ENCODE measurements at places on chromosomes 16 and 17.
A peak's percentile ranks its signal among the peaks of the same experiment; 100 is the strongest.

- DNase-seq = no peak
Observed at GRCh38 chr17:57389473-57389872, 133.2 kb downstream of the MSI2 start.

DNA sequence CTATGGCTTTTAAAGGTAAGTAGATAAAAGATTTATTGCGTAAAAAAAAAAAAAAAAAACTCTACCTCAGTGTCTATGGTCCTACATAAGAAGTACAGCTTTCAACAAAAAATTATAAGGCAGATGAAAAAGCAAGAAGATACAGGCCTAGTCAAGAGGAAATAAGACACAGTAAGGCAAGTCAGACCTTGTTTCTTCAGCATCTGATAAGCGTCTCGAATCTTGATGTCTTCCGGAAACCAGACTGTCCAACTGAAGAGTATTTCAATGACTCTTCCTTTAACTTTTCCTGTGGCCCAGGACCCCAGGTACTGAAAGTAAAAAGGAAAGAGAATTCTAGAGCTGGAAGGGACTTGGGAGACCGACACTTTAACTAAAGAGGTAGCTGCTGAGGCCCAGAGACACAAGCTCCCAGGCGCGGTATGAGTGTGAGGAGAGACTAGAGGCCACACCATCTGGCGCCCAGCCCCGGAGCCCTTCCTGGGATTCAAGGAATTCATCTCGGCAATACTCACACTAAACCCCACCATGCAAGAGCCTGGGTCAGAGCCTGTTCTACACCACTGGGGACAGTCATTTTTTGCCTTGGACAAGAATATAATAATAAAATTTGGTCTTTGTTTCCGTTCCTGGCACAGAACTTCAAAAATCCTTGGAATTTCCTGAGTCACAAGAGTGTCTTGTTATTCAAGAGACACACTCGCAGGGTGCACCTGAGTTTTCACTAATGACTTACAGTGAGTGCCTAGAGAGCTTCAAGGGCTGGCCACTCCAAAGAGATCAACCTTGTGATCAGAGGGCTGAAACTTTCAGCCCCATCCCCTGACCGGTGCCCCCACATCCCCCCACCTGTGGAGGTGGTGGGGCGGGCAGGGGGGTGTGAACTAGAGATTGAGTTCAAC, 18.6 kb downstream of the GGA2 start:
- DNase-seq = no peak

GRCh38 chr16:54506741-54507500, 220.3 kb upstream of the IRX3 start:
- DNase-seq = peak; percentile 28

DNA sequence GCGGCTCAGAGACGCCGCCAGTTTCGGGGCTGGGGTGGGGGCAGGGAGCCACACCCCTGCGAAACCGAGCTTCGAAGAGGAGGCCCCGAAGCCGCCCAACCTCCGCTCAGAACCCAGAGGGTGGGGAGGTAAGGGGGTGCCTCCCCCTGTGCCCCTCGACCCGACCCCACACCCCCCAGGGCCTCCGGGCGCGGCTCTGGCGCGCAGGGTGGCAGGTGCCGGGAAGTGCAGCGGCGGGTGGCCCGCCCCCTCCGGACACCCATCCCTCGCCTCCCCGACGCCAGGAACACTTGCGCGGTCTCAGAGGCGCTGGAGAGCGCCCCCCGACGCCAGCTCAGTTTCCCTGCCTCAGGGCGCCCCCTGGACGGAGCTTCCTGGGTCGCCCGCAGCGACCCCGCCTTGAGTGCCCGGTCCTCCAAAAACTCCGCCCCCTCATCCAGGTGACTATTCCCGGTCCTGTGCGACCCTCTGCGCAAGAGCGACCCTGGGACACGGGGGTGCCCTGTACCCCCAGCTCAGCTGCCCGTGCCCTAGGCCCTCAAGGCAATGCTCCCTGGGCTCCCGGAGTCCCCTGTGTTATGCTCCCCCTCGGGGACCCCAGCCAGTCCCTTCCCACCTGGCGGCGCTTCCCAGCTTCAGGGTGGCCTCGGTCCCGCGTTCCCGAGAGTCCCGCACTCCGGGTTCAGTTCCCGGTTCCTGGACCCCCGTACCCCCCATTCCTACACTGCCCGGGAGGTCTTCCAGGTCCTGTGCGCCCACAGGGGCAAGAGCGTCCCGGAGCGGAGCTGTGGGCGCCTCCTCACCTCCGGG, 562 bp downstream of the PPL start:
- peak; percentile 75 for DNase-seq

DNA sequence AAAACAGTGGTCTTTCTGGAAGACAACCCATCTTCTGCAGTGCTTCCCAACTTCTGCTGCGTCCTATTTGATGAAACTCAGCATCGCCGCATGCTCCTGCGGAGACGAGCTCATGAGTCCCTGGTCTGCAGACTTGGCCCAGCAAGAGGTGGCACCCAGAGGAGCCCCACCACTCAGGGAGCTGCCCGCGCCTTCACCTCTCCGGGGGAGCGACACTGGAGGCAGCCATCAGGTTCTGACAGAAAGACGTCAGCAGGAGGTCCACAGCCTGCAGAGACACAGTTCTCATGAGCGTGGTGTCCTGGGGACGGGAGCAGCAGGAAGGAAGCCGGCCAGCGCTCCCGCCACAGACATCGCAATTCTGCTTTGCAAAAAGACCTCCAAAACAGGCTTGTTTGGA, 46.1 kb downstream of the FANCA start:
- DNase-seq = no peak

- no peak for DNase-seq
Observed at GRCh38 chr17:73371285-73371684, 59.5 kb upstream of the CDC42EP4 start.

DNA sequence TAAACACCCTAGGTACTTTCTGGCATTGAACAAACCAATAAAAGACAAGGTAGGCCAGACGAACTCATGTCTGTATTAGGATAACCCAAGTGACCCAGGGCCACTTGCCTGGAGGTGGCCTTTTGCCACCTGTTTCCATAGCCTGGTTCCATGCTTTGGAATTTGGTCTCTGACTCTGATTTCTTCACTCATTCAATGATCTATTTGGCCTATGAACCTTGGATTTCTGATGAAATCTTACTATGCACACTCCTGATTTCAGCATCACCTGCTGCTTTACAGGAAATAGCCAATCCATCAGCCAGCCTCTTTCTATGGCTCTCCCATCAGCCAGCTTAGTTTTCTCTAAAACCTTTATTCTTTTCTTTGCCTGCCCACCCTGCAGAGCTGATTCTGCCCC, 142.8 kb upstream of the PSMD7 start:
- no peak for DNase-seq

- DNase-seq = no peak
Observed at GRCh38 chr16:68250951-68251350, 5.8 kb downstream of the PLA2G15 start.

DNA sequence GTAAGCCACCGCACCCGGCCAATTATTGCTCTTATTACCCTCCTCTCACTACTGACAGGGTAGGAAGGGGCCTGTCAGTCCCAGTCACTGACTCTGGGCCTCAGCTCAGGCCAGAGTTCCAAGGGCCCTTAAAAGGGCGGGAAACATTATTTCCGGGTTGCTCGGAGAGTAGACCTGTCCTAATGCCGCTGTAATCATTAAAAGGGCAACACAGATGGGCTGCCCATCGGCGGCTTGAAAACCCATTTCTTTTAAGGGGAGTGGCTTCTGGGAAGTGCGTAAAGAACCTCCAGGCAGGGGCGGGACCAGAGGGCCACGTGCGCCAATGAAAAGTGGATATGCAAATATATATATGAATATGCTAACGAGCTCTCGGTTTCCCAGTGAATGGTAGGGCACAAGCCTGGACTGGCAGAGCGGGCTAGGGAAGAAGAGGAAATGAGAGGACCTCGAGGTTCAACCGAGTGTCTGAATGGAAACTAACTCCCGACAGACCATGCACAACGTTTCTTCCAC, 26.6 kb downstream of the PIPOX start:
- no peak for DNase-seq

- no peak for DNase-seq
Observed at GRCh38 chr16:50880926-50881325, 139.0 kb downstream of the CYLD start.

GRCh38 chr16:68737730-68738629, 888 bp downstream of the CDH1 start:
- peak; percentile 23 for DNase-seq

- no peak for DNase-seq
Observed at GRCh38 chr17:28977659-28978355, 26.5 kb upstream of the PHF12 start.

- DNase-seq = no peak
Observed at GRCh38 chr17:44559634-44560554, 2.6 kb downstream of the FZD2 start.

DNA sequence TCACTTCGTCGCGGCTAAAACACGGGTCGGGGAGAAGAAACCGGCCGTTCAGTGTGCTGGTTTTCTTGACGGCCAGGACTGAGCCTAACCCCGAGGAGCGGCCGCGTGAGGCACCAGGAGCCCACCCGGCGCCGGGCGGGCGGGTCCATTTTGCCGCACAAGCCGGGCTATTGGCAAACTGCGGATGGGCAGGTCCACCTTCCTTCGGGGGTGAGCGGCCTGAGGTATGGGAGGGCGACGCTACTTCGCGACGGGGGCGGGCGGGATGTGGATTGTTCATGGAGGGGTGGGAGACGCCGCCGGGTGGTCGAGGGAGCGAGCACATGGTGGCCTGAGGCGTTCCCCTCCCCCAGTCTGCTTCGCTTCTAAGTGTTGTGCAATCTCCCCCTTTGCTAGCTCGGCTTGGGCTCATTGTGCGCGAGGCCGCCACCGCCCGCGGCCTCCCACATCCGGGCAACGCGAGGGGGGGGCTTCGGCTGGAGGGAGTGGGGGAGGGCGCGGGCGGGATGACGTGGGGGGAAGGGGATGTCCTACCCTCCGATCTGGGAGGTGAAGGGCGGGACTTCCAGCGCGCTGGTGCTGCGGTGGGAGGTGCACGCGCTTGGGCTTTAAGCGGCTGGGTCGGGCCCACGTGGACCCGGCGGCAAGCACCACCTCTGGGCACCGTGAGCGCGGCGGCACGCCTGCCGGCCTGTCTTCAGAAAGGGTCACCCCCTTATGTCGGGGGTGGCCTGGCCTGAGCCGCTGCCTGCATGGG, 5.9 kb upstream of the CD68 start:
- DNase-seq = peak; percentile 94

DNA sequence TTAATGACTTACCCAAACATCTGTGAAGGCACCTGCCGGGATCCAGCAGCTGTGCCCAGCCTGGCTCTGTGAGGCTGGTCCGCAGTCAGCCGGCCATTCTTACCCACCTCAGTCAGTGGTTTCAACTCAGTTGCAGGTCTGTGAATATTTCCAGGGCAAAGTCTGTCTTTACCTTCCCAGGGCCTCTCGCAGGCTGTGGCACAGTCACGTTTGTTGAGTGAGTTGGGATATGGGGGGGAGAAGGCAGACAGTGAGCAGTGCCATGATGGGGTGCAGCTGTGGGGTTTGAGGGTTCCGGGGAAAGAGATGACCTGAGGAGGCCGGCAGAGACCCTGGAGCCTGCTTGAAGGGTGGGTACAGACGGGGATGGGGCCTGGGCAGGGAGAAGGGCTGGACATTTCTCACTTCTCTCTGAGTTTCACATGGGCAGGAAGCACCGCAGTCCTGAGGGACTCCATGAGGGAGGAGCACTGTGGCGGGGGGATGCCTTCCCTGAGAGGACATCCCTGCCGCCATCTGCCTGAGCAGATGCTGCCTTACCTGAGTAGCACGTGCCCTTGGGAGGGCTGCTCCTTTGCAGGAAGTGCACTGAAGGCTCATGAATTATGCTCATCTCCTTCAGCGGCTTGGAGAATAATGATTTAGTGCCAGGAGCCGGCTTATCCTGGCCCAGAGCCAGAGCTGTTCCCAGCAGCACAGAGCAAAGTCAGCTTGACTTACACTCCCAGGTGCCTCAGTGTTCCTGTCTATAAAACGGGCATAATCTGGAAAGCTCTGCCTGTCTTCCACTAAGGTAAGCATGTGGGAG, 48.1 kb downstream of the KSR1 start:
- DNase-seq = no peak

DNA sequence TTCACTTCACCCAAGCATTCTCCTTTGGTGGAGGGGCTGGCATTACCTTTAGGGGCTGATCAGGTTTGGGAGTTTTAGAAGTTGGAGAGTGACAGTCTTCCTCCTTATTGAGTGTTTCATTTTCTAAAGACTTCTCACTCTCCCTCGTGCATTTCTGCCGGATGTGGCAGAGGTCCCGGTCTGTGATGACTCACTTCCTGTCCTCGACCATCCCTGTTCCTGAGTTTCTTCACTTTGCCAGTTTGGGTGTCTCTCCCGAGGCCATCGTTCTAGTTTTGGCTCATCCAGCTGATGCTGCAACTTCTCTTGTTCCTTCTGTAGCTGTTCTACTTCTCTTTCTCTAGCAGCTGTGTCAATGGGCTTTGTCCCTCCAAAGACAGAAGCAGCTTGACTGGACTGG, 104.3 kb downstream of the PHKB start:
- DNase-seq = no peak

GRCh38 chr16:17461951-17462729, 8.6 kb downstream of the XYLT1 start:
- DNase-seq = peak; percentile 56

GRCh38 chr16:74742051-74742481, 32.6 kb downstream of the FA2H start:
- DNase-seq = no peak

- DNase-seq = no peak
Observed at GRCh38 chr16:56081371-56081770, 109.9 kb upstream of the GNAO1 start.

GRCh38 chr16:59259074-59259949, 525.2 kb upstream of the GOT2 start:
- no peak for DNase-seq

GRCh38 chr17:66523378-66524200, 221.2 kb downstream of the PRKCA start:
- no peak for DNase-seq

All from neural progenitor cell (in vitro differentiated cells).